Spinal cord (tissue), 10 donors: ENCODE measurements at places on chromosomes 13 and 19. TPM values are rescaled to one million over a fixed set of nuclear protein-coding genes. Genes with fewer than 3 reads are reported as not detected.

- H3K27ac ChIP-seq, result no peak overlapping the region
- DNase-seq, result no peak
- H3K36me3 ChIP-seq, result peaks cover 15% of the 10 kb centered on the region
- peaks cover 38% of the 10 kb centered on the region for H3K27me3 ChIP-seq
These were observed 452 bp upstream of the PPM1N start for GRCh38 chr19:45497791-45498190.

DNA sequence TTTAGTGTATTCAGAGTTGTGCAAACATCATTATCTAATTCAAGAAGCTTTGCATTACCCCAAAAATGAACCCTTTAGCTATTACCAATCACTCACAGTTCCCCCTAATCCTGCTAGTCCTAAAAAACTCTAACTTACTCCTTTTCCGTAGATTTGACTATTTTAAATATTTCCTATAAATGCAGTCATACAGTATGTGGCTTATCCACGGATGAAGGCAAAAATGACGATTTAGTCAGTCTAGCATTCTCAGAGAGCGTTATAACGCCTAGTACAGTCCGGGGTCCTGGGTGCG is 587 bp upstream of the ZNF383 start:
- no peaks in the 10 kb centered on the region for H3K27me3 ChIP-seq
- H3K4me1 ChIP-seq, result peaks cover 7% of the 10 kb centered on the region
- H3K36me3 ChIP-seq, result peaks cover 6% of the 10 kb centered on the region
- DNase-seq, result no peak
- peak overlapping the region; percentile 96 for H3K27ac ChIP-seq

GRCh38 chr13:113451951-113452421 is 1.3 kb downstream of the ADPRHL1 start:
- H3K27ac ChIP-seq, result no peak overlapping the region
- no peaks in the 10 kb centered on the region for H3K27me3 ChIP-seq
- no peak for DNase-seq
- peaks cover 49% of the 10 kb centered on the region for H3K36me3 ChIP-seq
- peaks cover 18% of the 10 kb centered on the region for H3K4me1 ChIP-seq

- H3K36me3 ChIP-seq, result no peaks in the 10 kb centered on the region
- no peak overlapping the region for H3K27ac ChIP-seq
- H3K4me1 ChIP-seq, result peaks cover 8% of the 10 kb centered on the region
- no peak for DNase-seq
These were observed 132.9 kb downstream of the RAP2A start for GRCh38 chr13:97566907-97567306.

DNA sequence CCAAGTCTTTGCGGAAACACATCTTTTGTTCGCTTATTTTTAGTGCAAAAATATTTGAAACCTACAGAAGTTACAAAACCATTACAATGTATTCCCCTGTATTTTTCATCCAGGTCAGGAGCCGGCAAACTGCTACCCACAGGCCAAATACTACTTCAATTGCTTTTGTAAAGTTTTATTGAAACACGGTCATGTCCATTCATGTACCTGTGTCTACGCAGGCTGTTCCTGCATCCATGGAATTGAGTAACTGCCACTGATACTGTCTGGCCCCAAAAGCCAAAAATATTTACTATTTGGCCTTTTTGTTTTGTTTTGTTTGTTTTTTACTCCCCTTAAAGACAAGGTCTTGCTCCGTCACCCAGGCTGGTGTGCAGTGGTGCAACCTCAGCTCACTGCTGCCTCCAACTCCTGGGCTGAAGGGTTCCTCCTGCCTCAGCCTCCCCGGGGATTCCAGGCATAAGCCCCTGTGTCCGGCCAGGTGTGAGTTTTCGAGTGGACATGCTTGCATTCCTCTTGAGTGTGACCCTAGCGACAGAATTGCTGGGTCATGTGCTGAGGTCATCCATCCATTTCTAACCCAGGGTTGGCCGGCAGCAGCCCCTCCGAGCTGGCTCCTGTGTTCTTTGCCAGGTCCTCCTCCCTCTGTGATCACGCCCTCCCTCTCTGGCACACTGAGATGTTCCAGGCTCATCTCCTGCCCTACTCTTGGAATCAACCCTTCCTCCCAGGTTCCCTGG is 10.9 kb upstream of the S1PR4 start:
- no peak for DNase-seq
- H3K27ac ChIP-seq, result no peak overlapping the region
- H3K27me3 ChIP-seq, result no peaks in the 10 kb centered on the region
- no peak overlapping the region for H3K4me3 ChIP-seq

DNA sequence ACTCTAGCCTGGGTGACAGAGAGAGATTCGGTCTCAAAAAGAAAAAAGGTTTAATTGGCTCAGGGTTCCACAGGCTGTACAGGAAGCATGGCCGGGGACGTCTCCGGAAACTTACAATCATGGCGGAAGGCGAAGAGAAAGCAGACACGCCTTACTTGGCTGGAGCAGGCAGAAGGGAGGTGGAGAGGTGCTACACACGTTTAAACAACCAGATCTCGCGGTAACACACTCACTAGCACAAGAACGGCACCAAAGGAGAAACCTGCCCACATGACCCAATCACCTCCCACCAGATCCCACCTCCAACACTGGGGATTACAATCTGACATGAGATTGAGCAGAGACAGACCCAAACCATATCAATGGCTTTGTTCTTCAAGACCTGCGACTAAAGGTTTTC is 12.8 kb downstream of the CASP14 start:
- DNase-seq, result no peak
- H3K4me3 ChIP-seq, result no peak overlapping the region
- no peaks in the 10 kb centered on the region for H3K27me3 ChIP-seq
- H3K36me3 ChIP-seq, result no peaks in the 10 kb centered on the region
- H3K27ac ChIP-seq, result no peak overlapping the region

Gene MAST1
- 12.2 TPM for total RNA-seq

DNA sequence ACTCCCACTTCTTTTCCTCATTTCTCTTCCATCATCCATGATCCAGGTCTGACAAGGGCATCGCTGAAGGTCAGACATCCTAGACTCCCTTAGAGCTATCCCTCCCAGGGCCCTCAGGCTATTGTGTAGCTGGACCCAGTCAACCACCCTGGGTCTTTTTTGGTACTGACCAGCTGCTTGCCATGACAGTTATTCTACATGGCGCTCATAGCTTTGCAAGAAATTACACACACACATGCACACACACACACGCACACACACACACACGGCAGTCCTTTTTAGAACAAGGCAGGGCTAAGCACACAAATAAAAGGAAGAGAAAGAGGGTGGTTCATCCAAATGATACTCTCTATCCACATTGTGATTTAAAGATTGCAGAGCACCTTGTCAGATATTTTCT is 18.3 kb downstream of the SIAH3 start:
- H3K4me1 ChIP-seq, result peaks cover 14% of the 10 kb centered on the region
- no peak overlapping the region for H3K4me3 ChIP-seq
- no peaks in the 10 kb centered on the region for H3K27me3 ChIP-seq

Gene RNF113B
- not detected for total RNA-seq

- peaks cover 34% of the 10 kb centered on the region for H3K27me3 ChIP-seq
- no peak for DNase-seq
- peaks cover 65% of the 10 kb centered on the region for H3K4me1 ChIP-seq
- H3K4me3 ChIP-seq, result no peak overlapping the region
These were observed 6.0 kb downstream of the PNMA8B start for GRCh38 chr19:46489445-46490272.

Gene C19orf67
- total RNA-seq, result not detected

- H3K4me3 ChIP-seq, result no peak overlapping the region
- no peak overlapping the region for H3K27ac ChIP-seq
These were observed 15.9 kb downstream of the KANK2 start for GRCh38 chr19:11181488-11181887.

Gene PEG3
- total RNA-seq, result 160 TPM

- H3K27me3 ChIP-seq, result no peaks in the 10 kb centered on the region
- H3K4me3 ChIP-seq, result no peak overlapping the region
- H3K4me1 ChIP-seq, result no peaks in the 10 kb centered on the region
- DNase-seq, result no peak
These were observed 12.3 kb downstream of the CLDN10 start for GRCh38 chr13:95564733-95565291.

DNA sequence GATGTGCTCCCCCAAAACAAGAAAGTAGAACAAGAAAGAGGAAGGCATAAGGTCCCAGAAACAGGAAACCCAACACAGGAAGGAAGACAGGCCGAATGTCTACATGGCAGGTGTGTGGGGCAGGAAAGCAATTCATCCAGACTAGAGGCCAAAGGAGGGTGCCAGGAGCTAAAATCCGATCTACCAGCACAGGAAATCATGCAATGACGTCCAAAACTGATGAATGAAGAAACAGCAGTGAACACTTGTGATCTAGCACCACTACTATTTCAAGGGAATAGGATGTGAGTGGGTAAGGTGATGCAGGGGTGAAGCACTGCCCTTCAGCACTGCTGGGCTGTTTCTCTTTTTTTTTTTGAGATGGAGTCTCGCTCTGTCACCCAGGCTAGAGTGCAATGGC is 59.1 kb downstream of the DOCK9 start:
- H3K27me3 ChIP-seq, result no peaks in the 10 kb centered on the region
- H3K27ac ChIP-seq, result no peak overlapping the region
- no peaks in the 10 kb centered on the region for H3K36me3 ChIP-seq

DNA sequence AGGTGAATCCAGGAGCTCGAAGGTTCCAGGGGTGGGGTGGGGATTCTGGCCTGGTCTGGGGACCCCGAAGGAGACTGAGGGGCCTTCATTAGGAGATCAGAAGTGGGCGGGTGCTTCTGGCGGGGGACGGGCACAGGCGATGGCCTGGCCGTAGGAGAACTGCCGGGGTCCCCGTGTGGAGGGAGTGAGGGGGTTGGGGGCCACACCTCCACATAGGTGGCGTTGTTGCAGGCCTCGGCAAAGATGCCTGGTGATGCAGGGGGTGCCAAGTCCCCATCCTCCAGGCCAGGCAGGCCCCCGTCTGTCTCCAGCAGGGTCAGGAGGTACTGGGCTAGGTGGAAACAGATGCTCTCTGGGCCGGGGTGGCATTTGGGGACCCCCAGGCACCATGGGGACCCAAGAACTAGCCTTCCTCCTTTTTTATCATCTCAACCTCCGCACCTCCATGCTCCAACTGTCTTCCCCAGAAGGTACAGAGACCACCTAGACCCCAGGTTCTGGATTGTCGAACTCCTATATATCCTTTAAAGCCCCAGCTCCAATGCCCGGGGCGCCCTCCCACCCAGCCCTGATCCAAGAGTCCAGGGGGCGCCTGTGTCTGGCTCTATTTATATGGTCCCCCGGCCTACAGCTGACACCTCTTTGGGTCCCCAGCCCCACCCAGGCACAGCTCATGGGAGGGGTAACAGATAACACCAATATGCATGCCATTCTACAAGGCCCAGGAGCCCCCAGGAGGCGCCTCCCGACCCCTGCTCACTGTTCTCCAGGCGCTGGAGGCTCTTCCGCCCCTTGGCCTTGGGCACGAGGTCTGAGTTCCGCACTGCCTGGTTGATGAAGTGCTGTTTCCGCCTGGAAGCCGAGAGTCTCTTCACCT is 8.2 kb downstream of the RNU6-9 start:
- H3K27ac ChIP-seq, result no peak overlapping the region
- peaks cover 62% of the 10 kb centered on the region for H3K36me3 ChIP-seq
- H3K4me3 ChIP-seq, result no peak overlapping the region
- peaks cover 16% of the 10 kb centered on the region for H3K4me1 ChIP-seq
- no peaks in the 10 kb centered on the region for H3K27me3 ChIP-seq
- no peak for DNase-seq

DNA sequence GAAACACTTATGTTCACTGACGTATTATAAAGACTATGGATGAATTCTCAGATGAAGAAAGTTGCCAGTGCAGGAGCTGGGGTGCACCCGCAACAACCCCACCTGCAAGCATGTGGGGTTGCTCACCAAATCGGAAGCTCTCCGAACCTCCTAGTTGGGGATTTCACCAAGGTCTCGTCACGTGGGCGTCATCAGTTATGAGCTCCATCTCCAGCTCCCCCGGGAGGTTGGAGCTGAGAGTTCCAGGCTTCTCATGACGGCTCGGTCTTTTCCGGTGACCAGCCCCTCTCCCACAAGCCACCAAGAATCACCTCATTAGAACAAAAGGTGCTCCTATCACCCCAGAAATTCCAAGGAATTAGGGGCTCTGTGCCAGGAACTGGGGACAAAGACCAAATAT is 46.1 kb upstream of the TUBGCP3 start:
- H3K27me3 ChIP-seq, result peaks cover 11% of the 10 kb centered on the region
- no peaks in the 10 kb centered on the region for H3K36me3 ChIP-seq
- H3K4me1 ChIP-seq, result no peaks in the 10 kb centered on the region
- H3K27ac ChIP-seq, result no peak overlapping the region
- no peak overlapping the region for H3K4me3 ChIP-seq

GRCh38 chr13:109389456-109389855 is 396.9 kb downstream of the IRS2 start:
- no peaks in the 10 kb centered on the region for H3K36me3 ChIP-seq
- H3K4me3 ChIP-seq, result no peak overlapping the region
- DNase-seq, result no peak
- H3K4me1 ChIP-seq, result no peaks in the 10 kb centered on the region
- no peak overlapping the region for H3K27ac ChIP-seq

Gene ACP5
- total RNA-seq, result 4.4 TPM

Gene PDE4C
- total RNA-seq, result 2.6 TPM

DNA sequence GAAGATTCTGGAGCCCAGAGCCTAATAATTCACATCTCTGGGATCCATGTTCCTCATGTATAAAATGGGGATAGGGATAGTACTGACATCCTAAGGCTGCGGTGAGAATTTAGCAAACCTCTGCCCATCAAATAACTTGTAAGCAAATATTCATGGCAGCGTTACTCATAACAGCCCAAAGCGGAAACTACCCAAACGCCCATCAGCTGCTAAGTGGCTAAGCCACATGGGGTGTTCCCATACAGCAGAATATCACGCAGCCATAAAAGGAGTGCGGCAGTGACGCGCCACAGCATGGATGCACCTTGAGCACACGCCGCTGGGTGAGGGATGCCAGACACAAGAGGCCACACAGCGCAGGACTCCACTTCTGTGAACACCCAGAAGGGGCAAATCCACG is 19.7 kb downstream of the VRK3 start:
- peaks cover 81% of the 10 kb centered on the region for H3K36me3 ChIP-seq
- H3K27ac ChIP-seq, result no peak overlapping the region
- H3K4me1 ChIP-seq, result no peaks in the 10 kb centered on the region
- H3K27me3 ChIP-seq, result no peaks in the 10 kb centered on the region

Gene PRR19
- 0.30 TPM for total RNA-seq

- no peaks in the 10 kb centered on the region for H3K4me1 ChIP-seq
- DNase-seq, result no peak
- H3K27ac ChIP-seq, result no peak overlapping the region
- H3K27me3 ChIP-seq, result no peaks in the 10 kb centered on the region
- H3K4me3 ChIP-seq, result no peak overlapping the region
- H3K36me3 ChIP-seq, result no peaks in the 10 kb centered on the region
These were observed 23.4 kb upstream of the SLC7A10 start for GRCh38 chr19:33248954-33249613.

DNA sequence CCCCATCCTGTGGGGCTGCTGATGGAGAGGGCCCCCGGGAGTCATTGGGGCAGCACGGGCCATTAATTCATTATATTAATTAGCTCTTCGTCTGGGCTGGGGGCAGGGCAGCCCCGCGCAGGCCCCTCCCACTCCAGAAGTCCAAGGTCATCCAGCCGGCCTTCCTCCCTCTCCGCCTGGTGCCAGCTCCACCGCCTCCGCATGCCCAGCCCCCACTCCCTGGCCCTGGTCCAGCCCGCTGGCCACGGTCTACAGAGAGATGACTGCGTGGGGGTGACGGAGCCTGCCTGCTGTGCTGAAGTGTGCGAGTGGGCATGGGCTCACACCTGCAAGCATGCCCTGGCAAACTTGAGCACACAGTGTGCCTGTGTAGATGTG is 8.8 kb downstream of the IGLON5 start:
- peaks cover 39% of the 10 kb centered on the region for H3K36me3 ChIP-seq
- H3K4me1 ChIP-seq, result peaks cover 27% of the 10 kb centered on the region
- no peak for DNase-seq
- H3K4me3 ChIP-seq, result no peak overlapping the region
- no peak overlapping the region for H3K27ac ChIP-seq
